ENCODE measurements at places on chromosomes 6 and 20. TPM values are rescaled to one million over a fixed set of nuclear protein-coding genes. Genes with fewer than 3 reads are reported as not detected.

Gene RBBP8NL
- total RNA-seq = 0.14 TPM

Gene TFAP2C
- total RNA-seq = 2.2 TPM

DNA sequence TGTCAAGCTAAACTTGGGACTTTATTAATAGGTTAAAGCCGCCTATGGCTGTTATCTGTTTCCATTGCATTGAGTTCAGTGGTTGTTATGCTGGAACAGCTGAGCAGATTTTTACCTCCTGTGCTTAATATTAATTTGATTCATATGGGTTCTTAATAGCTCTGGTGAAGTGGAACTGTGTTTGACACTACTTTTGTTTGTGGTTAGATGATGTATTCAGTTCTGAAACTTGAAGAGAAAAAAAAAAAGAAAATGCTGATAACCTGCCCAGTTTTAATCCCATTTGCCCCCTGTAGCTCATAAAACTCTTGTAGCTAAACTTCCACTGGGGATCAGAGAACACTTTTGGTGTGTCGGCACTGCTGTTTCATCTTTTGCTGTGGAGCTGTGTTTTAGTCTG, 117.8 kb downstream of the ZDHHC14 start:
- no peak for DNase-seq

DNA sequence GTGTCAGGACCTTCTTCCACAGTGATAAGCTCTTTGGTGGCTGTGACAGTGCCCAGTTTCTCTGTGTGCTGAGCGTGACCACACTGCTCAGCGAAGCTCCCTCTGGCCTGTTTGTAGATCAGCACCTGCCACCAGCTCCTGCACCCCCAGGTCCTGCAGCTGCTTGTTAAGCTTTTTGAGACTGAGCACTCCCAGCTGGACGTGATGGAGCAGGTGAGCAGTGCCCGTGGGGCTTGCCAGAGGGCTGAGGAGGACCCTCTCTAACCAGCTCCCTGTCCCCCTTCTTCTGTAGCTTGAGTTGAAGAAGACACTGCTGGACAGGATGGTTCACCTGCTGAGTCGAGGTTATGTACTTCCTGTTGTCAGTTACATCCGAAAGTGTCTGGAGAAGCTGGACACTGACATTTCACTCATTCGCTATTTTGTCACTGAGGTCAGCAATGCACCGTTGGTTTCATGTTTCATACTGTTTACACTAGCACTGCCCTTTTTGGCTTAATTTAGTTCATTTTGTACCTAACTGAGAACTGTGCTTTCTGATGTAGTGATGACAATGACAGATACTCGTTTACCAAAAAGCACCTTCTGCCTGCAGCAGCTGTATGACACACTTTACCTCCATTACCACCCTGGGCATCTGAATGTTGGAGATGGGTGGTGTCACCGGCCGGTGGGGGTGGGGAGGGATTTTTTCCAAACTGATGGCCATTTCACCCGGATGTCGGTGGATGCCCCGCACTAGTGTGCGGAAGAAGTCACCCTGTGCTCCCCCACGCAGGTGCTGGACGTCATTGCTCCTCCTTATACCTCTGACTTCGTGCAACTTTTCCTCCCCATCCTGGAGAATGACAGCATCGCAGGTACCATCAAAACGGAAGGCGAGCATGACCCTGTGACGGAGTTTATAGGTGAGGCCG, 12.5 kb downstream of the NELFCD start:
- DNase-seq = no peak

DNA sequence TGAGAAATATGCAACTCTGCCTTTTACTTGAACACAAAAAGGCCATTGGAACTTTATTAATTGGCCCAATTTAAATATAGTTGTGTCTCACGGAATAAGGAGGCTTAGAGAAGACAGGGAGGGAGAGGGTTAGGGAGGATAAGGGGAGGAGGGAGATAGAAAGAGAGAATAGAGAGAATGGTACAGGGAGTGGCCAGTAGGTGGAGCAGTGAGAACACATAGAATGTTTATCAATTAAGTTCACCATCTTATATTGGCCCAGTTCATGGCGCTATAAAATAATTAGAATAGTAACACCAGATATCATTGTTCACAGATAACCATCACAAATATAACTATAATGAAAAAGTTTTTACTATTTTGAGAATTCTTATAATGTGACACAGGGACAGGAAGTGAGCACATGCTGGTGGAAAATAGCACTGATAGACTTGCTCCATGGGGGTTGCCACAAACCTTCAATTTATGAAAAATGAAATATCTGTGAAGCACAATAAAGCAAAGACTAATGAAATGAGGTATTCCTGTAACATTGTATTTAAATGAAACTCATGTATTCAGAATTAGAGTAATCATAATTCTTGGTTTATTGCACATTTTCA, 374.1 kb upstream of the MANEA start:
- DNase-seq = peak; percentile 1

DNA sequence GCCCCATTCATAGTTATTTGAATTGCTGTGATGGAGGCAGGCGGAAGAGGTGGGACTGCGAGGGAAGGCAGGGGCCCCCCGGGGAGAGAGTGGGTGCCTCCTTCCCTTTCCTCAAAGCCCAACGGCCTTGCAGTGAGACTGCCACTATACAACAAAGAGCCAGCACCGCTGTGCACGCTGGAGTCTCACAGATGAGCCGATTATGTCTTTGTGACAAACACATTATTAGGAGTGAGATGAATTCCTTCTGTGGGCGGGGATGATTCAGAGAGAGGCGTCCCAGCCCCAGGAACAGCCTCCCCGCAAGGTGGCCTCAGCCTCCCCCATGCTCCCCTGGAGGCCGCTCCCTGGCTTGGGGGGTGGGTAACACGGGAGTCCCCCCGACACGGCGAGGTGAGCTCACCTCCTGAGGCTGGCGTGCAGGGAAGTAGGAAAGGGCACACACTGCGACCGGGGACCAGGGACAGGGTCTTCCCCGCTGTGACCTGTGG, 26.7 kb downstream of the NTSR1 start:
- DNase-seq = no peak

Data from astrocyte (in vitro differentiated cells and primary cell).